NCI-H345 (cell line): ENCODE measurements at places on chromosomes 12 and 14.

- DNase-seq, result no peak
Observed at GRCh38 chr12:47762850-47763465, 4.3 kb upstream of the RAPGEF3 start.

DNA sequence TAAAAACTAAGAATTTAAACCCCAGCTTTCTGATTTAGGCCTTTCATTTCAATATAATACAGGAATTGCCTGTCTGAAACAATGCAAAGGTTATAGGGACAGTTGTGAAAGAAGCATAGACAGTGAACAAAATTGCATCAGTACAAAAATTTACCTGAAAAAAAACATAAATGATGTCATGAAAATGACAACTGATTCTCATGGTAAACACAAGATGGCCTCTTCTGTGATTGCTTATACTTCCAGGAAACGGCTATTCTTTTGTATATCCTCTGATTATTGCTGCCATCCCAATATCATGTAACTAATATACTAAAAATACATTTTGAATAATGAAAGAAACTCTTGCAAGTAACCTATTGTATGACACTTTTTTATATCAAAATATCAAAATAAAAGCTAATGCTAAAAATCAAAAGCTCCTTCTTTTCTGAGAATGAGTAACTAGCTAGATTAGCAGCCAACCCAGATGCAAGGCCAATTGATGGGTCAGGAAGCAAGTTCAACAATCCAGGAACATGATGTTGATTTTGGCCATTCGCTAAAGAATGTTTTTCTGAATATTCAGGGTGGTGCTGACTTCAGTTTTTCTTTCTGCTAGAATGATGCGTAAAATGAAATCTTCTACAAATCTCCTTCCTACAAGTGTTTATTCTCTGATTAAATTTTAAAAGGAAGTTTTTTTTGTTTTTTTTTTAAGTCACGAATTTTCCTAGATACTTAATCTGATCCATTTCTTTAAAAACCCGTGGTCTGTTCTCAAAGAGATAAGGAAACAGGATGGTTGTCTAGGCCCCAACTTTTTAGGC lies 83.6 kb downstream of the ALX1 start:
- DNase-seq, result no peak

DNA sequence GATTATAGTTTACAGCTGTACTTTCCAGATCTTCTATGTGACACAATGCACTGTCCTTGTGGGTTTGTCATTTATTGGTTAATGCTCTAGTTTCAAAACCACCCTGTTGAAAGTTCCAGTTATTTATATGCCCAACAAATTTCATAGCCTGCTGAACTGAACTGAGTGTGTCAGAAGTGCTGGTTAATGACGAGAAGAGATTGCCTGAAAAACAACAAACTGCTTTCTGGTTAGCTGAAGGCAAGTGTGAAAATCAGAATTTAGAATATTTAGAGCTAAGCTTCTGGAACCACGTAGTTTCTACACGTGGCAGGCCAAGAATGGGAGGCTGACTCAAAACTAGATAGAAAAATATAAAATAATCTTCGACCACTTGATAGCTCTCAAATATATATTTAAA lies 19.1 kb upstream of the RIN3 start:
- DNase-seq, result no peak

- peak; percentile 31 for DNase-seq
Observed at GRCh38 chr14:92613008-92613658, 99.6 kb downstream of the RIN3 start.

- DNase-seq, result no peak
Observed at GRCh38 chr12:104649921-104650320, 193.2 kb downstream of the CHST11 start.

DNA sequence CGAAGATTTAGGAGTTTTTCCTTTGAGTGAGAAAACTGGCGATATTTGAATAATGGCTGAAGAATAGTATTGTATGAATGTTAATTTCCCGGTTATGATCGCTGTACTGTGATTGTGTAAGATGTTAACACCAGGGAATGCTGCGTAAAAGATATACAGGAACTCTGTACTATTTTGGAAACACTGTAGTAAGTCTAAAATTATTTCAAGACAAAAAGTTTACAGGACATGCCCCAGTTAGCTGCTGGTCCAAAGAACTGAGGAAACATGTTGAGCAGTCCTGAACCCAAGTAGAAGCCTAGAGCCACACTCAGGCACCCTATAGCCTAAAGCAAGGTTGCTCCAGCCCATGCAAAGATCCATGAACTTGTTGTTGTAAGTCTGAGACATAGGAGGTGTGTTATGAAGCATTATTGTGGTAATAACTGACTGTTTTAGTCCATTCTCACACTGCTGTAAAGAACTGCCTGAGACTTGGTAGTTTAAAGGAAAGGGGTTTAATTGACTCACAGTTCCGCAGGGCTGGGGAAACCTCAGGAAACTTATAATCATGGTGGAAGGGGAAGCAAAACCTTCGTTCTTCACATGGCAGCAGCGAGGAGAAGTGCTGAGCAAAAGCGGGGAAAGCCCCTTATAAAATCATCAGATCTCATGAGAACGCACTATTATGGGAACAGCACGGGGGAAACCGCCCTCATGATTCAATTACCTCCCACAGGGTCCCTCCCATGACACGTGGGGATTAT lies 99.8 kb upstream of the RESF1 start:
- DNase-seq, result no peak

GRCh38 chr14:61147381-61147821 lies 133.7 kb downstream of the TMEM30B start:
- no peak for DNase-seq

DNA sequence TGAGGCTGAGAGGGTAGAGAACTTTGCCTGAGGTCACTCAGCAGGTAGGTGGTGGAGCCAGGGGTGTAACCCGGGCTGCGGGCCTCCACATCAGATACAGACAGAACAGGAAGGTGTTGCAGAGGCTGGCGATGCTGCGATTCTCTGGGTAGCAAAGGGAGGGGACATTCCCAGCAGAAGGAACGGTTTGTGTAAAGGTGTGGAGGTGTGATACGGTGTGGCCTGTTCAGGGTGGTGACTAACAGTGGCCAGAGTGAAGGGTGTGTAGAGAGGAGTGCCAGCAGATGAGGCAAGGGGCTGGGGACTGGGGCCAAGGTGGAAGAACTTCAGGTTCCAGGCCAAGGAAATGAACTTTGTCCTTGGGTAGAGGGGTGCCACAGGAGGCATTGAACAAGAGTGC lies 18.2 kb upstream of the FAIM2 start:
- DNase-seq, result no peak

DNA sequence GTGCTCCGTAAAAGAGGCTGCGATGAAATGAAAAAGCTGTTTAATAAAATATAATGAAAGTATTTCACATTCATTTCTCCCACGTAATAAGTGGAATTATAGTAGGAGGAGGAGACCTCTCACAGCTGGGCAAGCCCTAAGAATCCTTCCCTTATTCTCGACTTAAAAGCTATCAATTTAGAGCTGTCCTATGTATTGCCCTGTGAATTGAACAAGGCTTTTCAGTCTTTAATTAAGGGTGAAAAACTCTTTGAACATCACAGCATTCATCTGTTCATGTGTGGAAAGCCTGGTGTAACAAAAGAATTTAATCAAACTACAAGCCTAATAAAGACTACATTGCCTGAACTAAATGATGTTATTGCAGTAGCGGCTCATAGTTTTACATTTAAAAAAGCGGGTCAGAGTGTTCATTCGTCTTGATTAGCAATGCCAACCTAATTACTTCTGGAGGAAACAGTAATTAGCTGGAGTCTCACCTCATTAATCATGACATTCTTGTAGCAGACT lies 142.0 kb downstream of the ETNK1 start:
- no peak for DNase-seq

- no peak for DNase-seq
Observed at GRCh38 chr14:99899578-99900178, 106.5 kb downstream of the EML1 start.

DNA sequence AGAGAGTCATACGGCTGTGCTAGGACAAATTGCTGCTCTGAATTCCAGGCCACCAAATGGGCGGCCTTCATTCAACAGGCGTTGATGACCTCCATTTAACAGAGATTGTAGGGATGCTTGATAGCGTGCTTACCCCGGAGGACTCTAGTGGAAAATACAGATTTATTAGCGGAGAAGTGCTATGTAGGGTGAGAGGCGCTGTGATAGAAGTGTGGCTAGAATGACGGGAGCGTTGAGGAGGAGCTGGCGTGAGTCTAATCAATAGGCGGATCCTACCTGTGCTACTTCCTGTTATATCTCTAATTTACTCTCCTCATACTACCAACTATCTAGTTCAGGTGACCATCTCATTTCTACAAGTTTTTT lies 668 bp downstream of the MRPS35 start:
- peak; percentile 25 for DNase-seq

DNA sequence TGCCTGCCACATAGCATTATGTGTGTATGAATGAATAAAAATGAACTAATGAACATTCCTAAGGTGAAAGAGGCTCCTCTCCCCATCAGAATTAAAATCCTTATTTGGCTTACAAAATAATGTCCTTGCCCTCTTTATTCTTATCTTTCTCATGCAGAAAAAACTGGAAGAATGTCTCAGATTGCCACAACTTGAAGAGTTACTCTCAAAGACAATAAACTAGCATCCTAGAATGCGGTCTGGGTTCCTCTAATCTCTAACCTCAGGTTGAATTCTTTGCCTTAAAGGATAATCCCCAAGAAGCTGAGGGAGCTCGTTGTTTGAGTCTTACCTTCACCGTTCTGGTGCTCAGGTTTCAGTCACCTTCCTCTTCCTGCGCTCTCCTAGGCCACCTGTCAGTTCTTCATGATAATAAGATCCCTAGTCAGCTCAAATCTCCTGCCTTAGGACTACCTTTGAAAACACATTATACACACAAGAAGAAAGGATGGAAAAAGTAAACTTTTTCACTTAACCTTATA lies 147.1 kb downstream of the PHLDA1 start:
- DNase-seq, result no peak

DNA sequence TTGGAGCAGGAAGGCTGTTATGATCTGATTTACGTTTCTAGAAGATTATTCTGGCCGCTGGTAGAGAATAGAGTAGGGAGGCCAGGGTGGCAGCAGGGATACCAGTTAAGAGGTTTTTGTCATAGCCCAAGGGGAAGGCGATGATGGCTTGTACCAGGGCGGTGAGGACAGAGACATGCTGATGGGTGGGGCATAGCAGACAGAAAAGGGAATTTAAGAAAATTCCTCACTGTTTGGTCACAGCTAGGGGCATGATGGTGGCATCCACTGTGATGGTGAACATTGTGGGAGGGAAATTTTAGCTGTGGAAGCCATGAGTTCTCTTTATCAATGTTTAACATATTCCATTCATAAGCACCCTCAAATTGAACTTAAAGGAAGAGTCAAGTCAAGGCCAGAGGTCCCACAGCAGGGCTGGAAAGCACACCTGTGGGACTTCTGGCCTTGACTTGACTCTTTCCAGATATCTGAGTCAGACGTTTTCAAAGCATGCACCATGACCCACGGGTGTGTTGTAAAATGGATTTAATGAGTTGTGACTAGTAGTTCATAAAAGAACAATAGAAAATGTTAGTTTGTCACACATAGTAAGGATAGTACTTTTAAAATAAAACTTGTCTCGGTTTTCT lies 134.6 kb downstream of the CHST11 start:
- DNase-seq, result no peak

- no peak for DNase-seq
Observed at GRCh38 chr14:73785336-73785833, 66.2 kb upstream of the PTGR2 start.

GRCh38 chr12:639566-639965 lies 23.7 kb downstream of the NINJ2 start:
- DNase-seq, result no peak

- no peak for DNase-seq
Observed at GRCh38 chr14:36702474-36702873, 40.8 kb downstream of the PAX9 start.

- DNase-seq, result no peak
Observed at GRCh38 chr12:102958830-102959176, 1.3 kb downstream of the ASCL1 start.

GRCh38 chr14:102164241-102164641 lies 24.5 kb downstream of the WDR20 start:
- no peak for DNase-seq

DNA sequence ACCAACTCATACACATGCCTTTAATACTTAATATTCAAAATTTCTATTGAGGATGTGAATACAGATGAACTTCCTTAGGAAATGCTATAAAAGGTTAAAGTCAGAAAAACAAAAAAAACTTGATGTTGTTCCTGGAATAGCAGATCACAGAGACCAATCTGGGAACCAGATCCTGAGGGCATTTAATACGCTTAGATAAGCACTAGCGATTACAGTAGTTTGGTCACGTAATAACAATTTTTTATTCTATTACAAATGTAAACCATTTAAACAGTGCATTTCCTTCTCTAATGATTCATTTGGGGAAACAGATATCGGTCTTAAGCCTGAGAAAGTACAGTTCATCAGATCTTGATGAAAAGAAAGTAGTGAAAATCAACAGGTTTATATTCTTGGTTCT lies 30.8 kb upstream of the ABCC9 start:
- DNase-seq, result no peak

DNA sequence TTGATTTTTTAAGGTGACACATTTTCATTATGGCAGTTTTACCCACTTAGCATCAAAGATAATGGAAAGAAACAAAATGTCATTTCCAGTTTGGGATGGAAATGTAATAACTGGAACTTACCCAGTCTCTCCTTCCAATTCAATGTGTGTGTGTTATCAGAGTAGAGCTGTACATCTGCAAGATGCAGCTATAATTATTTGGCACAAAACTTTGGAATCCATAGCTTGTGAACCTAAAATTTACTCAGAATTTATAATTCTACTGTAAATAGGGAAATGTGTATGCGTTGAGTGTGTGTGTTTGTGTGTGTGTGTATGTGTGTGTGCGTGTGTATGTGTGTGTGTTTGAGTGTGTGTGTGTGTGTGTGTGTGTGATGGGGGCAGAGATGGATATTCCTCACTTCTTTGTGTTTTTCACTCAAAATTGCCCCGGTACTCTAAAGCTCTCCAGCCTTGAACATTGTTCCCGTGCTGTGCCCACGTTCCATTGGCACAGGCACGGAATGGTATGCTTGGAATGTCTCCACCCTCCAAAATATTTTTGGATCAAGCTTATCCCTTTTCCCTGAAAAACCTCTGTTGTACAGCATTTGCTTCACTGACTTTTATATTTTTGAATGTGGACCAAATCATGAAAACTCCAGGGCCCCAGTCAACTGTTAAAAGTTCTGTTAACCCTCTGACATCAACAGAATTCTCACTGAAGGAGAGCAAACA lies 150.2 kb upstream of the BMP4 start:
- DNase-seq, result no peak

- DNase-seq, result no peak
Observed at GRCh38 chr12:101877806-101878242, 444 bp downstream of the DRAM1 start.

GRCh38 chr12:119661882-119662281 lies 6.1 kb upstream of the PRKAB1 start:
- no peak for DNase-seq
